ELR (cell line): ENCODE measurements at places on chromosomes 3 and 15.

DNA sequence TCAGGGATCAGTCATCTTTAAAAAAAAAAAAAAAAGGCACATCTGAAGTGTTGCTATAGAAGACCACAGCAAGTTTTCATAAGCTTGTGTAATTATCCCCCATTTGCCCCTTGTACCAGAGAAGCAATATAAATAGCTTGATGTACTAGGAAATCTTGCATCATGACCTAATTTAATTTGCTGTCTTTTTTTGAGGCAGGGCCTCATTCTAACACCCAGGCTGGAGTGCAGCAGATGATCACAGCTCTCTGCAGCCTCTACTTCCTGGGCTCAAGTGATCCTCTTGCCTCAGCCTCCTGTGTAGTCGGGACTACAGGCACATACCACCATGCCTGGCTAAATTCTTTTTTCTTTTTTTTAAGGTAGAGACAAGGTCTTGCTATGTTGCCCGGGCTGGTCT, 88.7 kb downstream of the ARIH1 start:
- no peak for DNase-seq

DNA sequence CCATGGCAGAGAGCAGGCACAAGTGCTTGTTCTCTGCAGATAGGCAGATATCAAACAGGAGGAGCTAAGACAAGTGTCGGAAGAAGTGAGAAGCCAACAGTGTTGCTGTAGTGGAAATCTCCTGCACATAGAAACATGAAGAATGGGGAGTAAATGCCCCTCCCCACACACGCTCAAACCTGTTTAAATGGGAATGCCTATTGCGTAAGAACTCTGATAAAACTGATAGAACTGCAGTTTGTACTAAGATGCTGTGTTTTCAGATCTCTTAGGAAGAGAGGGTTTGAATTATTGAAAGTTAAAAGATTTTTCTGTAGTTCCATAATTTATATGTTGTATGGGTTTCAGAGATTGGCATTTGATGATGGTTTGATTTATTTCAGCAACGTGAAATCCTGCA, 19.6 kb downstream of the EIF2AK4 start:
- no peak for DNase-seq

- DNase-seq, result no peak
Observed at GRCh38 chr3:116441652-116442051, 3.6 kb downstream of the LSAMP start.

DNA sequence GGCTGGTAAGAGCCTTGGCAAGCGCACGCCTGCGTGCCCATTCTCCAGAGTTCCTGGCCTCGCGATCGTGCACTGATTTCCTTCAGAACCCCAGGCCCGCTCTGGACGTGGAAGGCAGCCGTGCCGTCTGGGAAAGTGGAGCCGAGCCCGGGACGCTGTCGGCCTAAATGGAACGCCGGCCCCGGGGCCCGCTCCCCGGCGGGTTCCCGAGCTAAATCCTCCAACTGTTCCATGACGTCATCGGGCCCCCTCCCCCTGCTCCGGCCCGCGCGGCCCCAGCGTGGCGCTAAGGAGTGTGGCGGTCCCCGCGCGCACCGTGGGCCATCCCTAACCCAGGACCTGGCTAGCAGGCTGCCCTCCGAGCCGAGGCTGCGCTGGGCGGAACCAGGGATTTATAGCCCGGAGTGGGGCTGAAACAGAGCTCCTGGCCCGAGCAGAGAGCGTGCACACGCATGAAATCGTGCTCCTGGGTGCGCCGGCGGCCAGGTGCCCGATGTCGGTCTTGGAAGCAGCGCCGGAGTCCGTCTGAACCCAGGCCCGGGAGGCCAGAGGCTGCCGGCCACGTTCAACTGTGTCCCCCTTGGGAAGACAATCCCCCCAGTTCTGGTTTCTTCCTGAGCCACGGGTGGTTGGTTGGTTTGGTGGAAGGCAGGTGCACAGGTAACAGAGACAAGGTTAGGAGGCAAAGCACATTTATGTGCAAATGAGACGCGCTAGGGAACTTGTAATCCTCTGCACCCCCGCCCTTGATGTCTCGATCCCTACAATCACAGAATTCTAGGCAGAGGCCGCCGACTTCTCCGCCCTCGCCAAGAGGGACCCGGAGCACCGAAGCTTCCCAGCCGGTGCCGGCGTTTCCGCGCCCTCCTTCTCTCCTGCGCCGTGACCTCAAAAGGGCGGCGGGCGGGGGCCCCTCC, 84.9 kb upstream of the ETV5 start:
- no peak for DNase-seq

- DNase-seq, result no peak
Observed at GRCh38 chr15:91541286-91541685, 312.2 kb upstream of the SLCO3A1 start.
